ENCODE measurements at places on chromosomes 7 and 10. TPM values are rescaled to one million over a fixed set of nuclear protein-coding genes. Genes with fewer than 3 reads are reported as not detected.

- DNase-seq, result no peak
Observed at GRCh38 chr7:67854221-67855178, 857.9 kb downstream of the TYW1 start.

- DNase-seq, result no peak
Observed at GRCh38 chr7:90721869-90722431, 125.8 kb downstream of the CDK14 start.

- DNase-seq, result no peak
Observed at GRCh38 chr7:32071466-32072091, 1.4 kb upstream of the PDE1C start.

Gene XRCC2
- 1.1 TPM for total RNA-seq

- DNase-seq, result peak; percentile 79
Observed at GRCh38 chr7:25093268-25093826, 31.7 kb downstream of the CYCS start.

- no peak for DNase-seq
Observed at GRCh38 chr7:96501318-96501717, 179.4 kb upstream of the SLC25A13 start.

- no peak for DNase-seq
Observed at GRCh38 chr7:96689414-96689813, 20.2 kb downstream of the SEM1 start.

DNA sequence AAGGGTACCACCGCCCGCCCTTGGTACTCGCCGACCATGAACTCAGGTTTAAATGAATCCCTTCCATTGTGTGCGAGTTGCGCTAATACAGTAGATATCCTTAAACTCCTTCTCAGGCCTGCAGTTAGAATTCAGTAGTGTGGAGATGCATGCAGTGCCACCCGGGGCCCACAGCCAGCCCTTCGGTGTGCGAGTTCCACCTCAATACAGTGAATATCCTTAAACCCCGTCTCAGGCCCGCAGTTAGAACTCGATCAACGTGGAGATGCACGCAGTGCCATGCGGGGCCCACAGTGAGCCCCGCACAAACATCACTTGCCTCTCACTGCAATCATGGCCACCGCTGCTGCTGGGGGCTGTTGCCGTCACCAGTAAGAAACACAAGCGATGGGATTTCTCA lies 261.9 kb downstream of the MAD1L1 start:
- no peak for DNase-seq

Gene FAM25C
- total RNA-seq, result not detected

DNA sequence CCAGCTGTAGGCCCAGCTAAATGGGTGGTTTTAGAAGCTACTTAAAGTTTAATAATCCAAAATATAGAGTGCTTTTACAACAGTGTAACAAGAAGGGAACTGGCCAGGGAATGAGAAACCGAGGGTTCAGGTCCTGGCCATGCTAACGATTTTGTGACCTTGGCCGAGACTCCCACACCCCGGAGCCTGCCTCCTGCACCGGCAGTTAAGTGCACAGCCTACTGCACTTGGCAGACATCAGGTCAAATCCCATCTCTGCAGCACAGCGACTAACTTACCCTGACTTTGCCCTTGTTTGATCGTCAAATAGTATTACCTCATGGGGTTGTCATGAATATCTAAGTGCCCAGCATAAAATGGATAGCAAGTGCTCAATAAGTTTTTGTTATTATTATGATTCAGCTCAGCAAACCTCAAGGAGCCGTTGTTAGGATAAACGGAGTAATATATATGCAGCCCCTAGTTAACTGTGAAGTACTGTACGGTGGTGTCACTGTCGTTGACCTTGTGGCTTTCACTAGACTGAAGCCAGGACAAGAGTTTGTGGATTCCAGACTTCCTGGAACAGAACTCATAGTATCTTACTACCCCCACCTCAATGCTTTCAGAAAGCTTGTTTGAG lies 35.5 kb downstream of the LYZL1 start:
- DNase-seq, result no peak

GRCh38 chr10:14727465-14727864 lies 47.2 kb downstream of the FAM107B start:
- no peak for DNase-seq

DNA sequence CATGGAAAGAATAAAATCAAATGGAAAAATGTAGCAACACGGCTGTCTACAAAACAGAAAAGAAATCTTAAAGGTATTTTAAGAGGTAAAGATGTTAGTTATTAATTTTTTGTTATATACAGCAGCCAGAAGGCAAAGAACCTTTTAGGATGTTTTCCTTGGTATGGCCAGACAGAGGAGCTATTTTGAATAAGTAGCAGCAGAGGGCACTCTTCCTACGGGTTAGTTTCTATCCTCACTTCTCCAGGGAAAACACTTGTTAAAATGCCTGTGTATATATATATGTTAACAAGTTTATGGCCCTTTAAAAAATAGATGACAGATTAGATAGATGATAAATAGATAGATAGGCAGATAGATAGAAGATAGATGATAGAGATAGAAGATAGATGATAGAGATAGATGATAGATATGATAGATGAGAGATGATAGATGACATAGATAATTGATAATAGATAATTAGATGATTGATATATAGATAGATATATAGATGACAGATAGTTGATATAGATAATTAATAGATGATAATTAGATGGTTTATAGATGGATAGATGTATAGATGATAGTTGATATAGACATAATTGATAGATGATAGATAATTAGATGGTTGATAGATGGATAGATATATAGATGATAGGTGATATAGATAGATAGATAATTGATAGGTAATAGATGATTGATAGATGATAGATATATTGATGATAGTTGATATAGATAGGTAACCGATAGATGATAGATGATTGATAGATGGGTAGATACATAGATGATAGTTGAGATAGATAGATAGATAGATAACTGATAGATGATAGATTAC lies 57.8 kb upstream of the WIPF3 start:
- peak; percentile 72 for DNase-seq

DNA sequence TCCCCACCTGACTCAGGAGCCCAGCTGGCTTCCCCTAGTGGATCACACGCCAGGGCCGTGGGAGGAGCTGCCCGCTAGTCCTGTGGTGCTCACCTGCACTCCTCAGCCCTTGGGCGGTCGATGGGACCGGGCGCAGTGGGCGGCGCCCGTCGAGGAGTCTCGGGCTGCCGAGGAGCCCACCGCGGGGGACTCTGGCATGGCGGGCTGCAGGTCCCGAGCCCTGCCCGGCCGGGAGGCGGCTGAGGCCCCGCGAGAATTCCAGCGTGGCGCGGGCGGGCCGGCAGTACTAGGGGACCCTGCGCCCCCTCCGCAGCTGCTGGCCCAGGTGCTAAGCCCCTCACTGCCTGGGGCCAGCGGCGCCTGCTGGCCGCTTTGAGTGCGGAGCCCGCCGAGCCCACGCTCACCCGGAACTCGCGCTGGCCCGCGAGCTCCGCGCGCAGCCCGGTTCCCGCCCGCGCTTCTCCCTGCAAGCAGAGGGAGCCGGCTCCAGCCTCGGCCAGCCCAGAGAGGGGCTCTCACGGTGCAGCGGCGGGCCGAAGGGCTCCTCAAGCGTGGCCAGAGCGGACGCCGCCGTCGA lies 367.9 kb downstream of the TYW1 start:
- no peak for DNase-seq

DNA sequence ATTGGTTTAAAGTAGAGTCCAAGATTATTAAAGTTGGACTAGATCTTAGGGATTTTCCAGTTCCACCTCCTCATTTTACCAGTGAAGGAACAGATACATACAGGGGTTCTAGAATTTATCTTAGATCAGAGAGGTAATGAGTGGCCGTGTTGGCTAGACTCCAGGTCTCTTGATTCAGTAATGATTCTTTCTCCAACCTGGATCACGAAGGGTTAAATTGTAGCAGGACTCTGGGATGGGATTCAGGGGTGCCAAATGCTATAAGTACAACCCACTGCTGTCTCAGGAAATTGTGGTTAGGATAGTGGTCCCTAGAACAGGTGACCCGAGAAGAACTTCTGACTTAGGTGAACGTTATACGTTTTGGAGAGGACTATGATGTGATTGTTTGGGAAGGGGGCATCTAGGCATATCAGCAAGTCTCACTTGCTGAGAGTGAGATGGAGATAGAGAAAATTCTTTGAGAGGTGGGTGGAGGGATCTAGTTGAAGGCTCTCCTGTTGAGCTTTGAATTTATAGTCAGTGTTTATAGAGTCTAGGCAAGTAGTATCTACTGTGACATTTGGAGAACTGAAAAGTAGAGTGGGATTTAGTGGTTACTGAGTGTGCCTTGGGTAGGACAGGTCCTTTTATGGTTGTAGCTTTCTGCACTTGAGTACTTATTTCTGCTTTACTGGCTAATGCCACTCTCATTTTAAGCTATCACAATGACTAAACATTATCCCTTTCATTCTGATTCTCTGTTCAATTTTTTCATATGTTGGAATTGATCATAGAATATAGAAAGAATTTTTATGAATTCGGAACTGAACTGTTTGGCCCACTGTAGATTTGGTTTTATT lies 58.3 kb downstream of the ST7 start:
- DNase-seq, result no peak

DNA sequence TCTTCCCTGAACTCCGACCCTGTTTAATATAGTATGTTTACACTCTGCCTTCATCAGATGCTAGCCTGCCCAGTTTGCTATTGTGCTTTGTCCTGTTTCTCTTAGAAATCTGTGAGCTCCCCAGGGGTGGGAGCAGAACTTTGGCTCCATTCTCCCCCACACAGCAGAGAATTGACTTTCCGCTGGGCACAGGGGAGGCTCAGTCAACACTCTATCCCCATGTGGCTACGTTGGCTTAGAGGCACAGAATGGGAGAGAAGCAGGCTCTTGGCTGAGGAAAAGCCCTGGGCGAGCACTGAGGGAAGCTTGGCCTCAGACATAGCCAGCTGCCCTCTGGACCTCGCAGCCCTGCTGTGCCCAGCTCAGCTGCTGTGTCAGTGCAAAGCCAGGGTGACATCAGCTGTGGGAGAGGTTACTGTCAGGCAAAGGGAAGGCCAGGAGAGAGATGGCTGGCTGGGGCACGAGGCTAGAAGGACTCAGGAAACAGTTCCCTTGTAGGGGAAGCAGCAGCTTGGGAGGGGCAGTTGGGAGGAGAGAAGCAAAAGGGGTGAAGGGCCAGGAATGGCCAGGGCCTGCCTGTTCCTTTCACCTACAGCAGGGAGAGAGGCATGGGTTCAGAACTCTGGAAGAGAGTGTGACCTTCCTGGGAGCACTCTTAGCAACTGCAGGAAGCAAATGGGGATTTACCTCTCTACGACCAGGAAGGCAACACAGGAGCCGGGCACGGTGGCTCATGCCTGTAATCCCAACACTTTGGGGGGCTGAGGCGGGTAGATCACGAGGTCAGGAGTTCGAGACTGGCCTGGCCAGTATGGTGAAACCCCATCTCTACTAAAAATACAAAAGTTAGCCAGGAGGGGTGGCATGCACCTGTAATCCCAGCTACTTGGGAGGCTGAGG lies 5.8 kb upstream of the SCD start:
- DNase-seq, result peak; percentile 44

DNA sequence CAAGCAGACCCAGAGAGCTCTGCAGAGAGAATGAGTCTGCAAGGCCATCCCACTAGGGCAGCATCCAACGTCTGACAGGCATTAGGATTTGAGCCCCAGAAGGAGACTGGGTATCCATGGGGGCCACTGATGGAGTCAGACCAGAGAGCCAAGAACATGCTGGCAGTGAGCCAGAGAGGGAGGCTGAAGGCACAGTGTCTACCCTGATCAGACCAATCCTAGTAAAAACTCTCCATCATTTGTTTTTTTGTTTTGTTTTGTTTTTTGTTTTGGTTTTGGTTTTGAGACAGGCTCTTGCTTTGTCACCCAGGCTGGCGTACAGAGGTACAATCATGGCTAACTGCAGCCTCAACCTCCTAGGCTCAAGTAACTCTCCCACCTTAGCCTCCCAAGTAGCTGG lies 133.1 kb upstream of the LYZL2 start:
- DNase-seq, result no peak

- peak; percentile 24 for DNase-seq
Observed at GRCh38 chr10:117221156-117221711, 19.7 kb upstream of the SLC18A2 start.

- no peak for DNase-seq
Observed at GRCh38 chr10:23965880-23966279, 243.1 kb upstream of the KIAA1217 start.

- DNase-seq, result peak; percentile 27
Observed at GRCh38 chr7:79854621-79855020, 280.0 kb upstream of the GNAI1 start.

DNA sequence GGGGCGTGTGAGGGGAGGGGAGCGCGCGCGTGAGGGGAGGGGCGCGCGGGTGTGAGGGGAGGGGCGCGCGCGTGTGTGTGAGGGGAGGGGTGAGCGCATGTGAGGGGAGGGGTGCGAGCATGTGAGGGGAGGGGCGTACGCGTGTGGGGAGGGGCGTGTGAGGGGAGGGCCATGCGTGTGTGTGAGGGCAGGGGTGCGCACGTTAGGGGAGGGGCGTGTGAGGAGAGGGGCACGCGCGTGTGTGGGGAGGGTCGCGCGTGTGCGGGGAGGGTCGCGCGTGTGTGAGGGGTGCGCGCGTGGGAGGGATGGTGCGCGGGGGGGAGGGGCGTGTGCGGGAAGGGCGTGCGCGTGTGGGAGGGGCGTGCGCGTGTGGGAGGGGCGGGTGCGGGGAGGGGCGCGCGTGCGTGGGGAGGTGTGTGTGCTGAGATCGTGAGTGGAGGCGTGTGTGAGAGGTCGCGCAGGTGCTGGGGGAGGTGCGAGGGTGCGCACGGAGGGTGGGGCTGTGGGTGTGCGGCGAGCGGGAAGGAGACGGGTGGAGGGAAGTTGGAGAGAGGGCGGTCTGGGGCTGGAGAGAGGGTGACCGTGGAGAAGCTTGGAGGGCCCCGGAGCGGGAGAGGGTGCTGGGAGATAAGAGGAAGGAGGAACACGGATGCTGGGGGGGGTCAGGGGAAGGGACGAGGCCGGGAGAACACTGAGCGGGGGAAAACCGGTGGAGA lies 19.7 kb downstream of the MXI1 start:
- DNase-seq, result no peak

Gene TYW1B
- total RNA-seq, result 0.99 TPM

Gene ZNF511
- 1.7 TPM for total RNA-seq

DNA sequence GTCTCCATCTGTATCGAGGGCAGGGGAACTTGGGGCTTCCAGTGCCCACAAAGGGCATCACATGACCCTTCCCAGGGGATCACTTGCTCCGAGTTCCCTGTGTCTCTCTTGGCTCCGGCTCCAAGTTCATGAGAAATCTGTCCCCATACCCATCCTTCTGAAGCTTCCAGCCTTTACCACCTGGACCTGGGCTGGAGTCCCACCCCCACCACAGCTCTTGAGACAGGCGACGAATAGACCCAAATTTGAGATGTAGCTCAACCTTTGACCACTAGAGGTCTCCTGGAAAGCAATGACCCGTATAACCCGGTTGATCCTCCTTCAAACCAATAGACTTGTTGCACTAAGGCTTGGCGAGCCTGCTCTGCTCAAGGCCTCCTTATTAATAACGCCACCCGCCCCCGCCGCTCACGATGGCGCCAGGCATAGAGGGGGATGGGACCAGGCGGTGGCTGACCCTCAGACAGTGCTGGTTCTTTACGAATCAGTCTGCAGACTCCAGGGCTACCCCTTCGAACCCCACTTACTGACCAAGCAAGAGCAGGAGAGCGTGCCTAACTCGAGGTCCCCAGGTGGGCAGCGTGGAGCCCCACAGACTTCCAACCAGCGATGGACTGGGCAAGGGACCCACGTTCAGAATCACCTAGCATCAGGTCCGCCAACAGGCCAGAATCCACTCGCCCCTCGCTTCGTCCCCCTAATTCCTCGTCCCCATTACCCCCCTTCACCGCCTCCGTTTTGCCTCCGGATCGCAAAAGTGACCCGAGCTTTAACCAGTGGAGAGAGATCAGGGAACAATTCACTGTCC lies 4.4 kb upstream of the ARID5B start:
- DNase-seq, result peak; percentile 83

Gene SEMA3A
- total RNA-seq, result 118 TPM

Data from fibroblast of the aortic adventitia (primary cell).